ENCODE measurements at places on chromosomes 1 and 21.

- DNase-seq, result no peak
Observed at GRCh38 chr1:93907718-93908117, 1.5 kb downstream of the GCLM start.

GRCh38 chr1:202944438-202944921 is 13.6 kb downstream of the ADIPOR1 start:
- no peak for DNase-seq

GRCh38 chr1:64847666-64848065 is 102.8 kb downstream of the RAVER2 start:
- no peak for DNase-seq

- no peak for DNase-seq
Observed at GRCh38 chr1:59013276-59013927, 229.6 kb upstream of the JUN start.

GRCh38 chr1:201983380-201983805 is 945 bp downstream of the RNPEP start:
- DNase-seq, result no peak

DNA sequence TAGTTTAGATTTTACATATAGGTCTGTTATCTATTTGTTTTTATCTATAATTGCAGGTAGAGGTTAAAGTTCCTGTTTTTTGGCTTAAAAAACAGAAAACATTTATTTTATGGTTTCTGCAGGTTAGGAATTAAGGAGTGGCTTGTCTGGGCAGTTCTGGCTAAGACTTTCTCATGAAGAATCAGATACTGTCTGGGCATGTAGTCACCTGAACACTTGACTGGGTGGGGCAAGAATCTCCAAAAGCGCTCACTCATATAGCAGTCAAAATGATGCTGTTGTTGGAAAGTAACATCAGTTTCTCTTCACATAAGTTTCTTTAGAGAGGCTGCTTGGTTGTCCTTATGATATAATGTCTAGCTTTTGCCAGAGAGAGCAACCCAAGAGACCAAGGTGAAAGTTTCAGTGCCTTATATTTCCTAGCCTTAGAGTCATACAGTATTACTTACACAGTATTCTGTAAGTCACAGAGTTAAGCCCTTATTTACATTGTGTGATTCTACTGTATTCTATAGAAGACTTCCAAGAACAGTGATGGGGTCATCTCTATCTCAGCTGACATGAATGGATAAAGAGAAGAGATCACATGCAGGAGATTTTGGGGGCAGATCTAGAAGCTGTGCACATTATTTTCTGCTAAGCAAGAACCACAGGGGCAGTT is 125.4 kb upstream of the GPR52 start:
- no peak for DNase-seq

- no peak for DNase-seq
Observed at GRCh38 chr1:156756355-156756754, 4.9 kb upstream of the HDGF start.

DNA sequence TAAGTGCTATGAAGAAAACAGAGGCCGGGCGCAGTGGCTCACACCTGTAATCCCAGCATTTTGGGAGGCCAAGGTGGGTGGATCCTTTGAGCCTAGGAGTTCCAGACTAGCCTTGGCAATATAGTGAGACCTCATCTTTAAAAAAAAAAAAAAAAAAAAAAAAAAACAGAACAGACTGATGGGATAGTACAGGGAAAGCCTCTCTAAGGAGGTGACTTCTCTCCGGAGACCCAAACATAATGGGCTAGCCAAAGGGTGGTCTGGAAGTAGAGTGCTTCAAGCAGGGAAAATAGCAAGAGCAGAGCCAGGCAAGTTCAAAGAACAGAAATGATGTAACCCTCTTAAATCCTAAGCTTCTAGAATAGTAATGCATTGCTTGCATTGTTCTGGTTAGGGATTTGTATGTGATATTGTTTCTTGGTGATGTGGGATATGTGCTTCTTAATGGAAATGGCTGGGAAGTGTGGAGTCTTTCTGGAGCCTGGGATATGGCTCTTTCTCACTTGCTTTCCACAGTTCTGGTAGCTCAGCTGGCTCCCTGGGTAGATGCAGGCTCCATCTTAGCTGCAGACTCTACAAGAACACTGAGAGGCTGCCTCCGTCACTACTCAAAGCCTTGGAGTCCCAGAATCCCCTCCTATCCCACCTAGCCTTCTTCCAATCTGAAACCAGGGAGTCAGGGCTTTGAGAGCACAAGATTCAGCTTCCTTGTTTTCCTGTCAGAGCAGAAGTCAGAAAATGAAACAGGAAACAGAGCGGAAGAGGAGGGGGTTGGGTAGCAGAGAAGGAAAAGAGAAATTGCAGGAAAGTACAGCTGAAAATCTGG is 1.9 kb upstream of the PIGV start:
- DNase-seq, result no peak
